ENCODE measurements at places on chromosomes 7 and 10.

- no peak for DNase-seq
These were observed 30.9 kb upstream of the SMKR1 start for GRCh38 chr7:129471402-129471827.

DNA sequence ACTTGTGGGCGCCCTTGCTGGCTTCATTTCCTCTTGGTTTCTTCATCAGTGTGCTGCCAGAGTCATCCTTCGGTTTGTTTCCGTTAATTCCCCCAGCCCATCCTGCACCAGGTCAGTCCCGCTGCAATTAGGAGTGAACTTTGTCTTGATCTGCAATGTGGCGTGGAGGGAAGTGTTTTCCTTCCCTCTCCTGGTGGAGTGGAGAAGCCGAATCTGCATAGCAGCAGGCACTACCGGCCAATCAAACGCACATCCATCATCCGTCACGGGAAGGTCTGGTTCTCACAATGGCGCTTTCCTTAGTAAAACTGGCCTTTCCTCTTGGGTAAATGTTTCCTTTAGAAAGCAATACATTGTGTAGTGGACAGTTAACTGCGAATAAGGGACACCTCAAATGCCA is 337.5 kb downstream of the CXCL12 start:
- DNase-seq: no peak

GRCh38 chr7:97871659-97872024 is 566 bp downstream of the ASNS start:
- DNase-seq: peak; percentile 6

DNA sequence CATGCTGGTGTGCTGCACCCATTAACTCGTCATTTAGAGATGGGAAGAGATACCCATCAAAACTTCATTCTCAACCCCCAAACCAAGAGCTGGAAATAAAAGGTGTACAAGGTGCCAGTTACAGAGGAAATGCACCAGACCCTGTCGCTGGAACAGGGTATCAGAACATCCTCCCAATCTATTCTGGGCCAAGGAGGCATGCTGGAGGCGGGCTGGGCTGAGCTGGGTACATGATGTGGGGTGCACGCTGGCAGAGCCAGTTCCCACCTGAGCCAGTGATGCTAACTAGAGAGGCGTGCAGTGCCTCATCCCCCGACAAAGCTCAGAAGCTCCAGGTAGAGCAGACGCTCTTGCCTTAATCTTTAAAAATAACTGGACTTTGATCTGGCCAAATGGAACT is 70.1 kb downstream of the NPSR1 start:
- DNase-seq: no peak

DNA sequence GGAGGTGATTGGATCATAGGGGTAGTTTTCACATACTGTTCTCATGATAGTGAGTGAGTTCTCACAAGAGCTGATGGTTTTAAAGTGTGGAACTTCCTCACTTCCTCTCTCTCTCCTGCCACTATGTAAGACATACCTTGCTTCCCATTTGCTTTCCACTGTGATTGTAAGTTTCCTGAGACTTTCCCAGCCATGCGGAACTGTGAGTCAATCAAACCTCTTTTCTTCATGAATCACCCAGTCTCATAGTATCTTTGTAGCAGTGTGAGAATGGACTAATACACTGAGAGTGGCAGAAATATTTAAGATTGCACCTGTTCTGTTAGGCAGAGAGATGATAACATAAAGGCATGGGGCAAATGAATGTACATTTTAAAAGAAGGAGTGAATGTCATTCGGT is 507.8 kb downstream of the SORCS3 start:
- no peak for DNase-seq

GRCh38 chr7:3979611-3980299 is 678.7 kb downstream of the SDK1 start:
- DNase-seq: no peak

- DNase-seq: no peak
These were observed 31.5 kb upstream of the SMNDC1 start for GRCh38 chr10:110336111-110336721.

GRCh38 chr10:25157650-25158049 is 17.2 kb upstream of the GPR158 start:
- DNase-seq: no peak
